NCI-H226 (cell line): ENCODE measurements at places on chromosomes 3 and 15.

DNA sequence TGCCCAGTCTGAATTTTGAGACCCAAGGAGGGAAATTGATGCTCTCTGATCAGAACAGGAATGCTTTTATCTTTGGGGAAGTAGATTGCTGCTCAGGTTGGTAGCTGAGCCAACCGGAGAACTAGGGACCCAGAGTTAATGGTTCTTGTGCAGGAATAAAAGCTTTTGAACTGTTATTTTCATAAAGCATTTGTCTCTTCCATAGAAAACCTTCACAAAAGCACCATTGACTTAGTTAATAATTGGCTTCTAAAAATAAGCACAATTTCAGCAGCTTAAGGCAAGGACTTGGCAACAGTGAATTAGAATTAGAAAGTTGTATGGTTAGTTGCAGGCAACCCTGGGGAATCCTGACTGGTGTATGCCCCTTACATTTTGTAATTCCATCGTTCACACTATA lies 53.8 kb downstream of the MAP2K1 start:
- DNase-seq: no peak

- no peak for DNase-seq
Measured at GRCh38 chr3:179606534-179607085, 2.0 kb downstream of the NDUFB5 start.

- DNase-seq: peak; percentile 82
Measured at GRCh38 chr15:45378149-45378912, at the start of gene GATM. Gene GATM, minus strand, starts transcription at chr15:45378544. Its CDS starts 91 bp downstream, at chr15:45378453.

DNA sequence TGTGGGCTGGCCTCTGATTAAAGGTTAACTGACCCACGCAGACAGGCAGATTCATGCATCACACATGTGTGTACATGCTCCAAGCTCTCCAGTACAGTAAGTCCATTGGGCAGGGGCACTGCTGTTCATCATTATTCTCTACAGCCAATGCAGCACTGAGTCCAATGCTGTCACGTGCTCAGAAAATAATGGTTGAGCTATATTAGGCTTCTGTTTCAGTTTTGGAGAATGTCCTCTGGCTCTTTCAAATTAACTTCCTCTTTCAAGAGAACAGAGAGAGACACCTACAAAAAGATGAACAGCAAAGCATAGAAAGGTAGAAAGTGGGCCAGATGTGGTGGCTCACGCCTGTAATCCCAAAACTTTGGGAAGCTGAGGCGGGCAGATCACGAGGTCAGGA lies 202.6 kb downstream of the MEX3B start:
- no peak for DNase-seq
